Stimulated activated CD4-positive, alpha-beta T cell treated with anti-CD3 and anti-CD28 coated beads, TNF-alpha, amount 100 ng/mL, for 4 hours (primary cell): ENCODE measurements at places on chromosomes 1 and 21.

DNA sequence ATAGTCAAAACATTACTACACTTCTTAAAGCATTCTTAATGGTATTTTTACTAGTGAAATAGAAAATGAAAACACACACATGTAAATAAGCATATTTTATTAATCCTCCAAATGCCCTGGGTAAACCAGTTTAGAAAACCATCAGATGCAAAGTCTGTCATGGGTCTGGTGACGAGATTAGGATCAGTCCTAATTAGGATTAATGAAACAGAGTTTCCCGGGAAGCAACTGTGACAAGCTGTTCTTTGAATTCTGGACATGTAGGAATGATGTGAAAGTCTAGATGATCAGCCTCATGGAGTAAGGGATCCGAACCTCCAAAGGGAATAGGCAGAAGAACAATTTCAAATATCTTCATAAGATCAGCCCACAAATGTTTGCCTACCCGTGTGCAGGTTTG, 250.2 kb downstream of the KIF26B start:
- DNase-seq = no peak

DNA sequence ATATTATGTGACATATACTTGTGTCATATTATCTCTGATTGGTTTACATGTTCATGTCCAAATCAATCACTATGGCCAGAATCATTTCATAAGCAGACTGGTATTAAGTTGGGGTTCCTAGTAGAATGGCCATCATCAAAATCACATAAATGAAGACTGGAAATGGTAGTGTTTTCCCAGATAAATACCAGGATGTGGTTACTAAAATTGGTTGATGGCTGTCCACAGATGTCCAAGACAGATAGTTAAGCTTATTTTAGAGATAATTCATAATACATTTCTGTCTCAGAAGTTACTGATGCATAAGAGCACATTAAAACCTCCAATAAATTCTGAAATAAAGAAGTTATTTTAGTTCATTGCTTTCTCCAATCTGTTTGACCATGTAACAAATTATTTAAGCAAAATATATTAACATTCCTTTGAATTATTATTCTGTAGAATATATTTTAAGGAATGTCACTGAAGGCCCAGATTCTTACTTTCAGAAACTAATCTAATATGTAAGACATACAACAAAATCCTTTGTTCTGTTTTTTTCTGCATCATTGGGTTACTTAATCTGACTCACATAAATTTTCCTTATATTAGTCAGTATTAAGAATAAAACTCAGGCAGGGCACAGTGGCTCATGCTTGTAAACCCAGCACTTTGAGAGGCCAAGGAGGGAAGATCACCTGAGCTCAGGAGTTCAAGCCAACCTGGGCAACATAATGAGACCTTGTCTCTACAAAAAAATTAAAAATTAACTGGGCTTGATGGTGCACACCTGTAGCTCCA, 483.9 kb downstream of the PTPRC start:
- DNase-seq = no peak

DNA sequence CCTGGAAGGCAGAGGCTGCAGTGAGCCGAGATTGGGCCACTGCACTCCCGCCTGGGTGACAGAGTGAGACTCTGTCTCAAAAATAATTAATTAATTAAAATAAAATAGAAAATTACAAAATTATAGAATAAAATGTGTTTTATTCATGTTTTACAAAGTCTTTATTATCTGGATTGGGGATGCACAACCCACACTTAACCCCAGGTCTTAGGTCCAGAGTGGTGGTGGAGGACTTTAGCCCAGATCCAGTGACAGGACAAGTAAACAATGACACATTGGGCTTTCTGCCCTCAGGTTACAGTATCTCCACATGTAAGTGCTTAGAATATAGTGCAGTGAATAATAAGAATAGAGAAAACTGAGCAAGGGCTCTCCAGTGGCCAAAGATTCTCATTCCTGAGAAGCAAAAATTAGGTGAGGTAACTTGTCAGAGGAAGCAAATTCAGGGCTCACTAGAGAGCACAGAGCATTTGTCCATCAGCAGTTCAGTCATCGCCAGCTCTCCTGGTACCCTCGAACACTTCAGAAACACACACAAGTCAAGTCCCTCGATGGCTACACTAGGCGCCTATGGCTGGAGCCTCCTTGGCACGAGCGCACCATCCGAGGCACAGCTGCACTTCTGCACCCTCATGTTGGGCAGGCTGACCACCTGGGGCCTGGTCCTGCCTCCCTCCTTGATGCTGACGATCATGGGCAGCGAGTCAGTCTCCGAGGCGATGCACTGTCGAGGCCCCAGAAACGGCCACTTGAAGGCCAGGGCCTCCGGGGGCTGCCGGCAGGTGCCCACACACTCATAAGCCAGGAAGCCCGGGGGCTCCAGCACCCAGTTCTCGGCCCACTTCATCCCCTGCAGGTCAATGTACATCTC, 2.6 kb downstream of the LEFTY1 start:
- DNase-seq = no peak

- no peak for DNase-seq
Measured at GRCh38 chr1:169647512-169647911, 17.6 kb upstream of the SELP start.

GRCh38 chr1:211831558-211832323, 1.2 kb upstream of the LPGAT1 start:
- no peak for DNase-seq

GRCh38 chr21:46515109-46515508, 56.4 kb downstream of the DIP2A start:
- DNase-seq = no peak

DNA sequence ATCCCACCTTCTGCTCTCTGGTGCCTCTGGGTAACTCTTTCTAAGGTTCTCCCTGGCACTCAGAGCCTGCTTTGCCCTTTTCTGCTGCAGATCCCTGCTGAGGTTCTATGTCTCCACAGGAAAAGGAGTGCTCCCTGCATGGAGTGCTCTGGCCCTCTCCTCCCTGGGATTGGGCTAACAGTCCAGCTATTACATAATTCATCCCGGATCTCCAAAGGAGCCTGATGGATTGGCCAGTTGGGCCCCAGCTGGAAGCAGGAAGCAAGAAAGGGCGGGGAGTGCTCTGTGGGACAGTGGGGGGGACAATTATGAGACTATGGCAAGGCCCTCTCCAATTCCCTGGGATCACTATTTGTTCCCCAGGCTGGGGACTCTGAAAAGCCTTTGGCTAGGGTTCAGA, 51.9 kb upstream of the GOLT1A start:
- DNase-seq = no peak

DNA sequence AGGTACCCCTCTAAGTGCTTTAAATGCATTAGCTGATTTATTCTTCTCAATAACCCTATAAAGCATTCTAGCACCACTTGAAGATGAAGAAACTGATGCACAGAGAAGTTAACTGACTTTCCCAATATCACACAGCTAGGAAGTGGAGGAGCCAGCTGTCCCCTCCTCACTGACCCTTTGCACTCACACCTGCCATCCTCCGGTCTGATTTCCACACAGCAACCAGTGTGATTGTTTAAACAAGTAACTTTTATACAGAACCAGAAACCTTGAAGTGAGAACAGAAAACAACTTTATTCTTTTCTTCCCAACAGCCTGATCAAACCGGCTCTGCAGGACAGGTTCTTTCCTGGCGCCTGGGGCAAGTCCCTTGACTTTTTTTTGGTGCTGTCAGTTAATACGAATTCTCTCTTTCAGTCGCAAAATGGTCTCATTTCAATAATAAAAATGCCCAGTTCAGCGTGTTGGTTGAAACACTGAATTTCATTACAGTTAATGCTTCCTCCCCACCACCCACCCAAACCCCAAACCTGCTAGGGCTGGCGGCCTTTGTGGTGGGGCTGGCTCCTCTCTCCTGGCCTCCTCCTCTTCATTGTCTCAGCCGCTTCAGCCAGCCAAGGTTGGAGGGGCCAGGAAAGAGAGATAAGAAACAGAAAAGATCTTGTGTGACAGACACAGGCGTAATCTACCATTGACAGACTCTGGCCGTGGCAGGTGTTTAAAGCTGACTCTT, 26.4 kb upstream of the EEIG2 start:
- DNase-seq = no peak

DNA sequence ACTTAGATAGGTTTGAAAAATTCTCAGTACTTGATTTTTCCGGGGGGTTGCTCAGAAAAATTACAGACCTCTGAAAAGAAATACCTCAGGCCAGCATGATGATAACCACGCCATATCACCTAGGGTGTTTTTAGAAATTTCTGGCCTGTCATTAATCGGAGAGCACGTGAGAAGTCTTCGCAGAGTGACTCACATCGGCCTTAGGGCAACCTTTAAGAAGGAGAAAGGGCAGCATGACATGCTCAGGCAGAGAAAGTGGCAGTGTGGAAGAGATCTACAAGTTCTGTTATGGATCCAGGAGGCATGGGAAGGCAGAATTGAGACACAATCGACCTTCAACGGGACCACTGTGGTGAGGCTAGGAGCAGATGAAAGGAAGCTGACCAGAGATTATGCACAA, 506.3 kb downstream of the LMO4 start:
- no peak for DNase-seq

DNA sequence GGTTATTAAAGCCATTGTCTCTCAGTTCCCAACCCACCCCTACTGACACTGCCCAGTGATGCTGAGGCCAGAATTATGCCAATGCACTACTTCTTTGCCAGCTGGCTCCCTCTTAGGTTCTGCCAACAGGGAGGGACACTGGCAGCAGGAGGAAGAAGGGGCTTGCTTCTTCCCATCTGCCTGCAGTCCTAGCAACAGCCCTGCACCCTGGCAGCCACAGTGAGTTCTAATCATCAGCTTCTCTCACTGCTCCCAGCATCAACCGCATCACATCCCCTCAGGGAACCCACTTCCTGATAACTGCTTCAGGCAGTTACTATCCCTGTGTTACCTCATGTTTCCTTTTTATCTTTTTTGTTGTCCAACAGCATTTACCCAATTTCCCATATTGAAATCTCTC, 86.2 kb downstream of the UBR4 start:
- DNase-seq = no peak

GRCh38 chr21:16117851-16118590, 388.2 kb downstream of the USP25 start:
- DNase-seq = no peak

DNA sequence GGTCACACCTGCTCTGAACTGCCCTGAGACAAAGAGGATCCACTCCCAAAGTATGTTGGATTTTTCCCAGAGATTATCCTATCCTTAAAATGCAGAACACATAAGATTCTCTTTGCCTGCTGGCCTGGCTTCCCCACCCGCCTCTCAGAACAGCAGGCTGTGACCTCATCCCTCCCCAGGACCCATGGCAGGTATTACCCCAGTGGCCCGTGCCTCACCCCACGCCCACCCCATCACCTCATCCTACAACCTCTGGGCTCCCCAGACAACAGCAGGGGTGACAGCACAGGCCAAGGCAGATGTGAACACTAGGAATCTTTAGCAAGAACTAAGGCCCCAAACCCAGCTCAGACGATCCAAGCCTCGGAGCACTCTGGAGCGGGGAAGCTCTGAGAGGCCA, 35.1 kb upstream of the S100A7 start:
- no peak for DNase-seq

- no peak for DNase-seq
Measured at GRCh38 chr21:20257052-20257740, 741.0 kb upstream of the NCAM2 start.

GRCh38 chr1:216758161-216758560, 34.9 kb upstream of the ESRRG start:
- DNase-seq = no peak

GRCh38 chr1:172832006-172832725, 173.3 kb downstream of the FASLG start:
- no peak for DNase-seq

GRCh38 chr1:97034651-97035050, 313.1 kb downstream of the PTBP2 start:
- no peak for DNase-seq

DNA sequence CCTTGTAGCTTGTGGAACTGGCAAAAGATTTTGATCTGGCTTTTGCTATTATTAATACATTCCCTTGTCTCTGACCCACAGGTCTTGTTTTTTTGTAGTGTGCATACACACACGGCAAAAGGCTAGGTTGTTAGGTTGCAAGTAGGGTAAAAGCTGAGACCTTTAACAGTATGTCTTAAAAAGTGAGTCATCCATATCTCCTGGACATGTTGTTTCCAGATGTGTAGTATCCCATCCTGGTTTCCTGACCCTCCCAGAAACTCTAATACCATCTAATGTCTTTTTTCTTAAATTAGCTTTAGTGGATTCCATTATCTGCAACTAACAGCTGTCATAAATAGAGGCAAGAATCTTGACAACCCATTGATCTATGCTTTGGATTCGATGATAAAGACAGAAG, 14.7 kb downstream of the OVGP1 start:
- DNase-seq = no peak

GRCh38 chr1:230510496-230510895, 84.4 kb upstream of the PGBD5 start:
- no peak for DNase-seq

GRCh38 chr1:226737819-226738420, 1.2 kb downstream of the ITPKB start:
- peak; percentile 39 for DNase-seq

DNA sequence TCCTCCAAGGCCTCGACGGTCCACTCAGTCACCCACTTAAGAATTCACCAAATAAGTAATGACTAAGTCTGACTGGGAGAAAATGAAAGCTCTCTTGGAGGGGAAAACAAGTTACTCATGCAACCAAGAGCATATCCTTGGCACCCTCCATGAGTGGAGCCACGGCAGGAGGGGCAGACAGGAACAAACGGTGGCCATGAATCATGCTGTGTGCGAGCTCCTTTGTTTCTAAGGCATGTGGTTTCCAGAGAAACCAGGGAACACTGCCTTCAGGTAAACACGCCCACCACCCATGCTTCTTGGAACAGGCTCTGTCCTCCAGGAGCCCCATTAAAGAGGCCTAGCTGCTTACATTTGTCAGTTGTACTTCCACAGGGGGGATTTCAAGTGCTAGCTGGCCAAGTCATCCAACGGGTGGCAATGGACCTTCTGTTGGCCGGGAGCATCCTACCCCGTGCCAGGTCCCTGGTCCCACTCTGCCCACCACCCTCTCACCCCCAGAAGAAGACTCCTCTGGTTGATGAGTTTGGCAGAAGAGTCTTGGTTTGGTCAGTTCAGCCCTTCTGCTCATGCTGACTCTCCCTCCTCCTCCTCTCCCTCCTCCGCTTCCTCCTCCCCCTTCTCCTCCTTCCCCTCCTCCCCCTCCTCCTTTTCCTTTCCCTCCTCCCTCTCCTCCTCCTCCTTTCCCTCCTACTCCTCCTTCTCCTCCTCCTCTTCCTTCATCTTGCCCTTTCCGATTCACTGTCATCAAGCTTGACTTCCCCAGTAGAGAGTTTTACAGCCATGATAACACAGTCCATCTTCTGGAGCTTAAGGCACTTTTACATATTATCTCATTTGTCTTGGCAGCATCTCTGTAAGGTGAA, 107.6 kb downstream of the CCDC185 start:
- DNase-seq = no peak

GRCh38 chr21:42495765-42496119, 282 bp downstream of the RSPH1 start:
- no peak for DNase-seq

- no peak for DNase-seq
Measured at GRCh38 chr1:8063298-8064036, 37.4 kb upstream of the ERRFI1 start.

GRCh38 chr1:114282751-114283403, 129.2 kb upstream of the SYT6 start:
- peak; percentile 69 for DNase-seq

GRCh38 chr1:18302788-18303413, 177.8 kb upstream of the KLHDC7A start:
- DNase-seq = no peak
